ENCODE measurements at places on chromosomes 12 and 14.

DNA sequence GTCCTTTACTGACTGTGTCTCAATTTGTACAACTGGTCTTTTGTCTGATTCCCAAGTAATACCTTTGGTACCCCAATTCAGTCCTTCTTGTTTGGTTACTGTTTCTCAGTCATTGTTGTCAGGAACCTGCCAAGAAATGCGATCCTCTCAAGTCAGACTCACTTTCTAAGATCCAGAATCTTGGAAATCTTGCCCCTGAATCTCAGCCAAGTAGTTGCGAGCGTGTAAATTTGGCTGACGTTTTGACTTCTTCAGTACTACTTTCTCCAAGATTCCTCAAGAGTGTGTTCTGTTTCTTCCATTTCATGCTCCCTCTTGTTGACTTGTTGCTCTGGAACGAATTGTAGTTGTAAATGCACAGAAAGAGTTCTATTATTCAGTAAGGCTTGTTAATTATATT is 114.0 kb downstream of the MSRB3 start:
- no peak for DNase-seq

GRCh38 chr12:77553976-77554619 is 276.6 kb upstream of the NAV3 start:
- no peak for DNase-seq

GRCh38 chr12:24778486-24779304 is 170.2 kb downstream of the BCAT1 start:
- DNase-seq = no peak

GRCh38 chr12:32944195-32944594 is 47.6 kb upstream of the PKP2 start:
- no peak for DNase-seq

DNA sequence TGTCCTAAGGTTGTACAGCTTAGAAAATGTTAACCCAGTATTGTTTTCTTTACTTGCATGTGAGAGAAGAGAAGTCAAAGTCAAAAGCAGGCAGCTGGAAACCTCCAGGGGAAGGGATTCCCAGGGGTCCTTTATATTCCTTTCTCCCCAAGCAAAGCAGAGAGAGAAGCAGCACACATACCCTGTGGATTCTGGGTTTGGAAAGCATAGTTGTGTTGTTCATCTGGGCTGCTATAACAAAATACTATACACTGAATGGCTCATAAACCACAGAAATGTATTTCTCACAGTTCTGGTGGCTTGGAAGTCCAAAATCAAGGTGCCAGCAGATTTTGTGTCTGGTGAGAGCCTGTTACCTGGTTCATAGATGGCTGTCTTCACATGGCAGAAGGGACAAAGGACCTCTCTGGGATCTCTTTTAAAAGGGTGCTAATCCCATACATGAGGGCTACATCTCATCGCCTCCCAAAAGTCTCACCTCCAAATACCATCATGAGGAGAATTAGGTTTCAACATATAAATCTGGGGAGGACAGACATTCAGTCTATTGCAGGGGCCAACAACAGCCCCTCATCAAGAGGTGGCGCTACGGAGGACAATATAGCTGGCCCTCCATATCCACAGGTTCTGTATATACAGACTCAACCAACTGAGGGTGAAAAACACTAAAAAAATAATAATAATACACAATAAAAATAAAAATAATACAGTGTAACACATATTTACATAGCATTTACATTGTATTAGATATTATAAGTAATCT is 19.3 kb upstream of the PCNX1 start:
- no peak for DNase-seq

GRCh38 chr12:29565727-29566126 is 68.2 kb upstream of the OVCH1 start:
- DNase-seq = no peak

DNA sequence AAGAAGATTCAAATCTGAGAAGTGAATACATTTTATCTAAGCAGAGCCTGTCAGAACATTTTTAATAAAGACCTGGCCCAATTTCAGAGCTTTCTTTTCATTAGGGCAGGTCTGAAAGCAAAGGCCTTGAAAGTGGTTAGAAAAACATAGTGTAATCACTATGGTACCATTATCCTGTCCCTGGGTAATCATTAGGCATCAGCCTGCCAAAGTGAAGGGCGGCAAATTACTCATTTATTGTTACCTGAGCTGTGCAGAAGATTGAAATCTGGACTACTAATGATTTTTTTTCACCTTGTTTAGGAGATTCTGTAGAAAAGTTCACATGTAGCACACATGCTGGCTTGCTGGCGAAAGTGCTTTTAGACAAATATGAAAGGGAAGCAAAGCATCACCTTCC is 92.6 kb upstream of the PRKD1 start:
- DNase-seq = no peak

DNA sequence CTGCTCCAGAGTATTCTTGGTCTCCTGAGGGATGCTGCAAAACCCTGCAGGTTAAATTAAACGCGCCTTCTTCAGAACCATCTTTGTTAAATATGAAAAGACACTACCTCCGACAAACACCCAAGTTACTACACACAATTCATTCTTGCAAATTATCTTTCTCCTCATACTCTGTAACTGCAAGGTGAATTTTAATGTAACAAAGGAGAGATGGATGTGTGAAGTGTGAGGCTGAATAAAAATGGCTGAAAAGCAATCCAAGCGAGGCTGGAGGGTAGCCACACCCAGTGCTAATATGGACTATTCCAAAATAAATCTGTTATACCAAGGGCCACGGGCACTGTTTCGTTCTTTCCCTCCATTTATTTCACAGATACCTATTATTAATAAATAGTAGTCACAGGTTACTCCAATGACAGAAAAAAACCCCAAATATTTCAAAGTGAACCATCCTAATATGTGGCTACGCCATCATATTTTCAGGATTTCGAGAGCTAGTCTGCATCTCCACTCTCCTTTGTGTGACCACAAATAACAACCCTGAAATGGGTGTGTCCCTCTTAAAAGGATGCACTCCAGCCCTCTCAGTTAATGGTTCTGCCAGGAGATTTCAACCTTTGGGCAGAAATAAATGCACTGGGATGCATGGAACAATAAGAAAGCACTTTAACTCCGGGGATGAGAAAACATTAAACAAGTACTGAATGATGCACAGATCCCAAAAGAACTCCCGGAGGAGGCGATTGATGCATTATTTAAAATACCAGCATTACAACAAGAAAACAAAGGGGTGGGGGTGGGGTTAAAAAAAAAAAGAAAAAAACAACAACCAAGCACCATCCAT is 53.1 kb upstream of the CCDC175 start:
- no peak for DNase-seq

DNA sequence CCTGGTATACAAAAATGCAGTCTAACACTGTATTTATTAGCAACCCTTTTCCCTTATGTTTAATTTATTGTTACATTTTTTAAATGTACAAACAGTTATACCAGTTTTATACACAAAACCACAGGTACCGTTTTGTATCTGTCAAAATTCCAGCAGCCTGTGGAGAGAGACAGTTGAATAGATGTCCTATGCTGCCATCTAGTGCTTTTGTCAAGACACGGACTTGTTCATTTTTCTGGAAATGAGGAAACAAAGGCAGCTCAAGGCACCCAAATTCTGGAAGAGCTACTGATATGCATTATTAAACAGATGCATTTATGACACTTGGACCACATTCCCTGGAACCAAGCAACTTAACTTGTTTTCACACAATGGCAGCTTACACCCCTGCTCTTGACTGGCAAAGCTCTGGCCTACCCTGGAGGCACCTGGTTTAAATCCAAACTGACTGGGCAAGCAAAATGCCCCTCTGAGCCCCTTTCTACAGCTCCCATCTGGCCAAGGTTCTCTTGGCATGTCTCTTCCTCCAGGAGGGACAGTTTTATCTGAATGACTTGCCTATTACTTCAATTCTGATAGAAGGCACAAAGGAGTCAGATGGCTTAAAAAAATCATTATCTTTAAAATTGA is 286.9 kb upstream of the PRKD1 start:
- no peak for DNase-seq

GRCh38 chr12:11822081-11822834 is 172.8 kb downstream of the ETV6 start:
- DNase-seq = no peak

DNA sequence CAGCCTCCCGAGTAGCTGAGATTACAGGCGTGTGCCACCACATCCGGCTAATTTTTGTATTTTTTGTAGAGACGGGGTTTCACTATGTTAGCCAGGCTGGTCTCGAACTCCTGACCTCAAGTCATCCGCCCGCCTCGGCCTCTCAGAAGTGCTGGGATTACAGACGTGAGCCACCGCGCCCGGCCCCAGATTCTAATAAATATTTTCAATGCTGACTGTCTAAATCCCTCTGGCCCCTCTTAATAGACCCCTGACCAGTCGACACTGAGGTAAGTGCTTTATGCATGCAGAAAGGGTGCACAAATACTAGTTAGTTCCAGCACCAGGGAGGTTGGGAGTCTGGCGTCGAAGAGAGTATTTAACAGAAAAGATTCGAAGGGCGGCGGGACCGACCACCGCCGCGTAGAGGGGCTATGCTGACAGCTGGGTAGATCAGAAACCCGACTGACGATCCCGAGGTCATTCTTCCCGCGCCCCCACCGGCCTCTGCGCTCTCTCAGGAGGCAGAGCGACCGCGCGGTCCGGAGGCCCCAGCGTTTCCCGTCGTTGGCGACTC is 1.1 kb upstream of the SPATS2 start:
- no peak for DNase-seq

GRCh38 chr12:56449622-56449984 is 377 bp upstream of the TIMELESS start:
- DNase-seq = no peak

DNA sequence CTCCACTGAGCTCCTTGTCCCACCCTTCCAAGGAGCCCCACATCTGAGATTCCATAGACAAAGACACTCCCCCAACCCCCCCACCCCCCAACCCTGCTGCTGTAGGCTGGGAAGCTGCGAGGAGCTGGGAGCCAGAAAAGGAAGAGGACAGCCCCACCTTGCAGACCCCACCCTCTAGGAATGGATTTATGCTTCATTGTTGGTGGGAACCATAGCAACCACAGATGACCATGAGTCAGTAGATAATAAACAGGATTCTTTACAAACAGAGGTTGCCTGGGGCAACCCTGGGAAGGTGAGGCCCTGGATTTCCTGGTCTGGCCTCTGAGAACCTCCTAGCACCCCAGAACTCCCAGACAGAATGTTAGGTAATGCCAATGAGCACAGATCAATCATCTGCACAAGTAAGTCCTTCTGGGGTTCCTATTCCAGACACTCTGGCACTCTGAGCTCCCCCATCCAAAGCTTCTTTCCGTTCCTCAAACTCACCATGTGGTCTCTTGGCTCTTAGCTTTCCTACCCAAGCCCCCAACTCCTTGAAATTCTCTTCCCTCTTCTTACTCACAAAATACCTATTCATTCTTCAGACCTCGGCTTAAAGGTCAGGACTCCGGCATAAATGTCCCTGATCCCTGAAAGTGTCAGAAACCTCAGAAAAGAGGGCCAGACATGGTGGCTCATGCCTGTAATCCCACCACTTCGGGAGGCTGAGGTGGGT is 15.2 kb upstream of the PLEKHG6 start:
- DNase-seq = no peak

DNA sequence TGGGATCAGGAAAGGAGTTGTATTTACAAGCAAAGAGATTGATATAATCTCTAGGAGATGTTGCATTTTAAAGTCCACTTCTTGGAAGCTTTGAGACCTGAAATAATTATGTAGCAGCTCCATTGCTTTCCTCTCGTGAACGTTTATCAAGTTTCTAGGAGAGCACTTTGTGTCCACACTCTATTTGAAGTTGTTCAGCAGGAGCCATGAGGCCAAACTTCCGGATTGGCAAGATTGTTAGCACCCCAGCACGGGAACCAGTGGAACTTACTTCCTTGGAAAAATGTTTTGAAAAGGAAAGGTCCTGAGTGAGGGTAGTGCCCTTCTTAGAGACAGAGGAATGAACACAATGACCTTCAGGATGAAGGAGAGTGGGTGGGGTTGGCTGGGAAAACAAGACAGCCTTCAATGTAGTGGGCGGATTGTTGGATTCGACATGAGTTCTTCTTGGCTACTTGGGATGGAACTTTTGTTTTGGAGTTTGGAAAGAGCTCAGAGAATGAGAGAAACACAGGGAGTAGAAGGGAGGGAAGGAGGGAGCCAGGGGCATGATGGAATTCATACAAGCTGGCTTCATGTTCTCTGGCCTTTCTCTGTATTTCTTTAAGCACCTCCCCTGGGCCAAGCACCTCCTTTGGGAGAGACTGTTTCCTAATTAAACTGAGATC is 23.8 kb upstream of the CISTR start:
- no peak for DNase-seq

DNA sequence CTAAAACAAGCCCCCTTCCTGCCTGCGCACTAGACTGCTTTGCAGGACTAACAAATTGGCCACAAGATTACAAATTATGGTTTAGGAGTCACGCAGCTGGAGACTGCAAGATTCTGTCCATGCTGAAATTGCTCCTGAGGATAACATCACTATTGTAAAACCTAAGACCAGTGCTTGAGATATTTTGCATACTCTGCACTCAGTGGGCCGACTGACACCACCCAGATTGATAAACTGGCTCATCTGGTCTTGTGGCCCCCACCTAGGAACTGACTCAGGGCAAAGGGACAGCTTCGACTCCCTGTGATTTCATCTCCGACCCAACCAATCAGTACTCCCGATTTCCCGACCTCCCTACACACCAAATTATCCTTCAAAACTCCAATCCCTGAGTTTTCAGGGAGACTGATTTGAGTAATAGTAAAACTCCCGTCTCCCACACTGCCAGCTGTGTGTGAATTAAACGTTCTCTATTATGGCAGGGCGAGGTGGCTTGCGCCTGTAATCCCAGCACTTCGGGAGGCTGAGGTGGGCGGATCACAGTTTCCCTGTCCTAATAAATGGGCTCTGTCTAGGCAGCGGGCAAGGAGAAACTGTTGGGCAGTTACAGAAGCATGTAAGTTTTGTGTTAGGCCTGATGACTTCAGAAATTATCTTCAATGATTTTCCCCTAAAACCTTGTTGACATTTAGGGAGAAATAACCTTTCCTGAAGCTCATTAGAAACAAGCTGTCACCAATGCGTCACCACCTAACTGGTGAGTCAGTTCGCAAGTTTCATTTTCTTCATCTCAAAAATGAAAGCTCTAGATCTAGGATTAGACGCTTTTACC is 5.3 kb upstream of the UBC start:
- DNase-seq = no peak

DNA sequence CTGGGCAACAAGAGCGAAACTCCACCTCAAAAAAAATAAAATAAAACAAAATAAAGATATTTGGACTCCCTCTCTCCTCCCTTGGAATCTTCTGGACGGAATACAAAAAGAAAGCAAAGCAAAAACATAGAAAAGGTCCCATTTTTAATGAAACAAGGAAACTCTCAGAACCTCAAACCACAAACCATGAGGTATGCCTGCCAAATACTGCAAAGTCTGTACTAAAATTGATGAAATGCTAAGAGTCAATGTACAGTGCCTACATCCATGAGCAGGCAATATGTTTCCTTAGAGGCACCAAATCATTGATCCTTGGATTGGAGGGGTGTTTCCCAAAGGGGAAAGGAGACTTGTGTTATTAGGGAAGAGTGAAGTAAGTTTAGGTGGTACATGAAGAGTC is 8.2 kb upstream of the RPS6KA5 start:
- no peak for DNase-seq

- DNase-seq = no peak
These were observed 190.8 kb downstream of the ATP23 start for GRCh38 chr12:58131986-58132755.
